ENCODE measurements at places on chromosomes 2 and 18. TPM values are rescaled to one million over a fixed set of nuclear protein-coding genes. Genes with fewer than 3 reads are reported as not detected.

DNA sequence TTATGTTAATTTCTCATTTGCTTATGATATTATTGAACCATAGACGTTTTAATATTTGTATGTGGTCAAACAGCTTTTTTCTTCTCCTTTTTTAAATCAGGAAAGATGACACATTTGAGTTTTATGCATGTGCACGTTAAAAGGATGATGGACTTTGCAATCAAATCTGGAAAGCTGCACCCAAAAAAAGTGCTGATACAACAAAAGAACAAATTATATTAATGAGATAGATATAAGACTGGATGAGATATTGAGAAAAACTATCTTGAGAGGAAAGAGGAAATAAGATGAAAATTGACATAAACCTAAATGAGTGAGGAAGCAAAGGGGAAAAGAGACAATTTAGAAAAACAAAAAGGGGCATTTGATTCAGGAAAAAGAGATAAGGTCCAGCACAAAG lies 96.4 kb upstream of the CBLN2 start:
- no peak for DNase-seq
- no peaks in the 10 kb centered on the region for H3K36me3 ChIP-seq
- no peak overlapping the region for H3K4me3 ChIP-seq
- no peaks in the 10 kb centered on the region for H3K27me3 ChIP-seq
- H3K4me1 ChIP-seq, result no peaks in the 10 kb centered on the region

DNA sequence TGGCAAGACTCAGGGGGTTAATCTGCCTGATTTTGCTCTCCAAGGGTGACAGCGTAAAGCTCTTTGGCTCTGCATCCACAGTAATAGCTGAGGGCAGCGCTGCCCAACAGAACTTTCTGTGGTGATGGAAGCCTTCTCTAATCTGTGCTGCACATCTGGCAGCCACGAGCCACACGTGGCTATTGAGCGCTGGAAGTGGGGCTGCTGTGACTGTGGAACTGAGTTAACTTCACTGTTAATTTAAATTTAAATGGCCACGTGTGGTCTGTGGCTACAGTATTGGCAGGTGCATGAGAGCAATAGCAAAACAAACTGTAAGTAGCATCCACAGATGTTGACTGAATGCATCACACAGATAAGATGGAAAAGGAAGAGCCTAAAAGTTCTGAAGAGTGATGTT lies 47.3 kb upstream of the TMEM200C start:
- H3K27ac ChIP-seq, result no peak overlapping the region
- no peaks in the 10 kb centered on the region for H3K4me1 ChIP-seq
- DNase-seq, result no peak
- H3K27me3 ChIP-seq, result no peaks in the 10 kb centered on the region
- no peaks in the 10 kb centered on the region for H3K36me3 ChIP-seq

GRCh38 chr2:70005752-70006446 lies 44.5 kb upstream of the ASPRV1 start:
- H3K36me3 ChIP-seq, result no peaks in the 10 kb centered on the region
- peaks cover 23% of the 10 kb centered on the region for H3K4me1 ChIP-seq
- H3K4me3 ChIP-seq, result no peak overlapping the region
- no peak overlapping the region for H3K27ac ChIP-seq
- no peaks in the 10 kb centered on the region for H3K27me3 ChIP-seq

GRCh38 chr2:66547887-66548286 lies 113.0 kb downstream of the MEIS1 start:
- H3K4me1 ChIP-seq, result no peaks in the 10 kb centered on the region
- no peak overlapping the region for H3K4me3 ChIP-seq
- DNase-seq, result no peak
- peaks cover 3% of the 10 kb centered on the region for H3K27me3 ChIP-seq
- H3K36me3 ChIP-seq, result no peaks in the 10 kb centered on the region

DNA sequence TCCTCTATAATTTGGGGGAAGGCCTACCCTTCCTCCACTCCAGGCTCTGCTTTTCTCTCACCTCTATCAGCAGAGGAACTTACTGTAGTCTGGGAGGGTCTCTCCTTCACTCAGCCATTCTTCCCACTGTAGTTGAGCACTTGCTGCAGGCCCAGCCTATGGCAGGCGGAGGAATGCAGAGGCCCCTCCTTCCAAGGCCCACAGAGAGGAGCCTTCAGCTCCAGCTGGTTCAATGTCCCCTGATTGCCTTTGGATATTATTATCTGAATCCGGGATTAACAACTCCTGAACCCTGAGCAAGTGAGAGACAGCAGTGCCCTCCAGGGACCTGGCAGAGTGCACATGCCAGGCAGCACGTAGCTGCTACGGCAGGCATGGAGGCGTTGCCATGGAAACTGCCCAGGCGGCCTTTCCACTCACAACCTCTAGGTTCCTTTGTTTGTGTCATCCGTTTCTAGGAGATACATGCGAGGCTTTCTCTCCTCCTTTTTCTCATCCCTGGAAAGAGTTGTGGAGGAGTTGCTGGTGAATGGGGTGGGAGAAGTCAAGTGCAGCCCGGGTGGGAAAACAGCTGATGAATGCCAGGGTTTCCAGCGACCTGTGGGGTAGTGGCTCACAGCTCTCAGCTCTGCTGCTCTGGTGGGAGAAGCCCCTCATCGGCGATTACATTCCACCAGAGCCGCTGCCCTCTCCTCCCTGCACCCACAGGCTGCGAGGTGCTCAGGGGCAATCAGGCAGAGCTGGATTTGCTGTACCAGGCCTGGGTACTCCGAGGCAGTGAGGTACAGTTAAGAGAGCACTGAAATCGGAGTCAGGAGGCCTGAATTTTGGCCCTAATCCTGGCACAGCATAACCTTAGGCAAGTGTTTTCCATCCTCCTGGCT lies 55.3 kb upstream of the HK2 start:
- peaks cover 4% of the 10 kb centered on the region for H3K27me3 ChIP-seq
- no peak for DNase-seq
- no peak overlapping the region for H3K4me3 ChIP-seq
- no peak overlapping the region for H3K27ac ChIP-seq
- peaks cover 11% of the 10 kb centered on the region for H3K4me1 ChIP-seq

DNA sequence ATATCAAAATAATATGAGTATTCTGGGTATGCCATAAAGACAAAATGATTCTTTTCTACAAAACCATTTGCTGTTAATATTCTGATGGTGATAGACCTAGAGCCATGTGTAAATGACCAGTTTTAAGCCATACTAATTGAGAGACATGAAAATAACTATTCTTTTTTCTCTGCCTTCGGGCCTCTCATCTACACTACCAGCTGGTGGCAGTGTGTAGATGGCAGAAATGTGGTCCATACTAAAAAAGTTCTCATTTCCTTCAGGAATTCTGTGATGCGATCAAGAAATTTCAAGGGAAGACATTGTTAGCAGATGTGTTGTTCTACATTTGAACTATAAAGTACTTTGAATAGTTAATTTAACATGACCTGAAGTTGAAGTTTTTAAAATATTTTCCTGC lies 485.2 kb downstream of the TRIB2 start:
- no peak for DNase-seq
- H3K4me1 ChIP-seq, result no peaks in the 10 kb centered on the region
- H3K36me3 ChIP-seq, result no peaks in the 10 kb centered on the region
- H3K27me3 ChIP-seq, result no peaks in the 10 kb centered on the region
- H3K4me3 ChIP-seq, result no peak overlapping the region
- no peak overlapping the region for H3K27ac ChIP-seq

GRCh38 chr2:41998186-41999127 lies 49.4 kb upstream of the PKDCC start:
- H3K36me3 ChIP-seq, result no peaks in the 10 kb centered on the region
- no peak for DNase-seq
- no peaks in the 10 kb centered on the region for H3K4me1 ChIP-seq
- no peak overlapping the region for H3K4me3 ChIP-seq

- H3K27me3 ChIP-seq, result peaks cover 7% of the 10 kb centered on the region
- DNase-seq, result no peak
- H3K27ac ChIP-seq, result no peak overlapping the region
- H3K4me3 ChIP-seq, result no peak overlapping the region
- H3K36me3 ChIP-seq, result no peaks in the 10 kb centered on the region
Observed at GRCh38 chr18:49690312-49690711, 123.0 kb downstream of the ACAA2 start.

DNA sequence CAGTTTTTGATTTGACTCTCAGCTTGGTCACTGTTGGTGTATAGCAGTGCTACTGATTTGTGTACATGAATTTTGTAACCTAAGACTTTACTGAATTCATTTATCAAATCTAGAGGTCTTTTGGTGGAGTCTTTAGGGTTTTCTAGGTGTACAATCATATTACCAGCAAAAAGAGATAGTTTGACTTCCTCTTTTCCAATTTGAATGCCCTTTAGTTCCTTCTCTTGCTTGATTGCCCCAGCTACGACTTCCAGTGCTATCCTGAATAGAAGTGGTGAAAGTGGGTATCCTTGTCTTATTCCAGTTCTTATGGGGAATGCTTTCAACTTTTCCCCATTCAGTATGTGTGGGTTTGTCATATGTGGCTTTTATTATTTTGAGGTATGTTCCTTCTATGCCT lies 312.9 kb upstream of the REV1 start:
- H3K27ac ChIP-seq, result no peak overlapping the region
- H3K4me1 ChIP-seq, result no peaks in the 10 kb centered on the region
- no peak for DNase-seq
- H3K27me3 ChIP-seq, result peaks cover 3% of the 10 kb centered on the region
- no peaks in the 10 kb centered on the region for H3K36me3 ChIP-seq

DNA sequence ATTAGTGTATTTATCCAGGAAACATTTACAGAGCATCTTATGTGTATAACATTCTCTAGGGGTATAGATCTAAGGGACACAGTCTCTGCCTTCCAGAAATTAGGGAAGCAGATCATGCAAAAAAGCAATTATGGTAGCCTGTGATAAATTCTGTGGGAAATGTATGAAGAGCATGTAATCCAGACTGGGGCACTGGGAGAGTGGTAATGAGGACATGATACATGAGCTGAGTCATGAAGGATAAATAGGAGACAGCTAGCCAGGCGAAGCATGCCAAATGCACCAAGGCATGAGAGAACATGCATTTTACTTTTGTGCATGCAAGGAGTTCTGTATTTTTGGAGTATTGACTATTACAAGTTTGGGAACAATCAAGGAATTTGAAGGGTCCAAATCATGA lies 8.9 kb upstream of the RPRM start:
- H3K27ac ChIP-seq, result no peak overlapping the region
- no peaks in the 10 kb centered on the region for H3K27me3 ChIP-seq
- H3K4me1 ChIP-seq, result no peaks in the 10 kb centered on the region
- no peak for DNase-seq
- H3K36me3 ChIP-seq, result no peaks in the 10 kb centered on the region

- H3K36me3 ChIP-seq, result no peaks in the 10 kb centered on the region
- no peaks in the 10 kb centered on the region for H3K4me1 ChIP-seq
- no peak for DNase-seq
- no peak overlapping the region for H3K4me3 ChIP-seq
- H3K27me3 ChIP-seq, result no peaks in the 10 kb centered on the region
Observed at GRCh38 chr18:1075876-1076275, 171.2 kb downstream of the ADCYAP1 start.

- no peaks in the 10 kb centered on the region for H3K36me3 ChIP-seq
- DNase-seq, result no peak
- peaks cover 5% of the 10 kb centered on the region for H3K4me1 ChIP-seq
- H3K27ac ChIP-seq, result no peak overlapping the region
- H3K27me3 ChIP-seq, result peaks cover 16% of the 10 kb centered on the region
- no peak overlapping the region for H3K4me3 ChIP-seq
Observed at GRCh38 chr2:173048897-173049661, 26.6 kb upstream of the MAP3K20 start.

DNA sequence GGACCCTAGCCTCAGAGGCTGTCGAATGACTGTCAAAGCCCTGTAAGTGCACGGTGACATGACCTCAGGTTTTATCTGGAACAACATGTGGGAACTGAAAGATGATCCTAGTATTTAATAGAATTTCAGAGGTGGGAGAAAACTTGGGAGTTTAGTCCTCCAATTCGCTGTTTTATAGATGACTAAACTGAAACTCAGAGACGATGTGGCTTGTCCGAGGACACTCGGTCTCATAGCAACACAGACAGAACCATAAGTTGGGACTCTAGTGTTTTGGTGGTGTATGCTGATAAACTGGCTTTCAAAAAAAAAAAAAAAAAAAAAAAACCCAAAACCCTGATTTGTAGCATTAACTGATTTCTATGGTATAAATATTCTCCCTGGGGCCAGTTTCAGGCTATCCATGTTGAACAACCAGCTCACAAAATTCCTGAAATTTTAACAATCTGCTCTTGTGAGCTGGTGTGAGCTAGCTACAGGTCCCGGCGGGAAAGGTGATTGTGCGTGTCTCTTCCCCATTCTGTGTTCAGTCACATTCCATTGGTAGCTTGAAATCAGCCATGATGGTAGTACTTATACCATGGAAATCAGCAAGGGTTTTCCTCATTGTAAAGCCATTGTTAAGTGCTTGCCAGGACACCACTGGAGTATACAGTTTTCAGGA lies 195.5 kb upstream of the EPAS1 start:
- no peak overlapping the region for H3K4me3 ChIP-seq
- H3K36me3 ChIP-seq, result peaks cover 17% of the 10 kb centered on the region
- no peak overlapping the region for H3K27ac ChIP-seq
- DNase-seq, result no peak
- H3K27me3 ChIP-seq, result no peaks in the 10 kb centered on the region
- peaks cover 18% of the 10 kb centered on the region for H3K4me1 ChIP-seq

DNA sequence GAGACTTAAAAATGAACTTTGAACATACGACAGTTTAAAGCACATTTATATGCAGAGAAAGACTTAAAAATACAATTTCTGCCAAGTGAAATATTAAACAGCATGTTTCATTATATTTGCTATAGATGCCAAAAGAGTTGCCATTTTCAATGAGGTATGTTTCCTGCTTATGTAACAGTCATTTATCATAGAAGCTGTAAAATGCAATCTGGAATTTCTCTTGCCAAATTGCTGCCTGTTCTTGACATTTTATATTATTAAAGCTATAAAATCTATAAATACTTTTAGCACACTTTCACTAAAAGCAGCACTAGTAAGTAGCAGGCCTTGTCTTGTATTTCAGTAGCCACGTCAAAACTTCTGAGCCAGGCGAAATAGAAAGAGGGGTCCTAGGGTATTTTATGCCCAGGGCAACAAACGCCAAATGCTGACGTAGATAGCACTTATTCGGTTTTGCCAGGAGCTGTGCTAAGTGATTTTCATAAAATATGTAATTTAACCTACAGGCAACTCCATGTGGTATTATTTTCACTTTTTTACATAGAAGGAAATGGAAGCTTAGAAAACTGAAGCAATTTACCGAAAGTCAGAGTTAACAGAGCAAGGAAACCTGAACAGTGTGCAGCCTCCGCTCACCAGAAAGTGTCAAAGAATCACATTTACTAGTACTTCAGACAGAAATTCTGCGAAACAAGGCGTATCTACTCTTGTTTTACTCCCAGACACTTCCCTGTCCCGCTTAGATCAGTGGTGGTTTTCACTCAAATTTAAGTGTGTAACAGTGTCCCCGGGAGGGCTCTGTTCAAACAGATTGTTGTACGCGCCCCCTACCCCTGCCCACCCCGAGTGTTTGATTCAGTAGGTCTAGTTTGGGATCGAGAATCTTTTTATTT lies 1.2 kb upstream of the CYP20A1 start:
- no peak for DNase-seq
- H3K27ac ChIP-seq, result peak overlapping the region; percentile 98
- H3K4me3 ChIP-seq, result peak overlapping the region; percentile 97

DNA sequence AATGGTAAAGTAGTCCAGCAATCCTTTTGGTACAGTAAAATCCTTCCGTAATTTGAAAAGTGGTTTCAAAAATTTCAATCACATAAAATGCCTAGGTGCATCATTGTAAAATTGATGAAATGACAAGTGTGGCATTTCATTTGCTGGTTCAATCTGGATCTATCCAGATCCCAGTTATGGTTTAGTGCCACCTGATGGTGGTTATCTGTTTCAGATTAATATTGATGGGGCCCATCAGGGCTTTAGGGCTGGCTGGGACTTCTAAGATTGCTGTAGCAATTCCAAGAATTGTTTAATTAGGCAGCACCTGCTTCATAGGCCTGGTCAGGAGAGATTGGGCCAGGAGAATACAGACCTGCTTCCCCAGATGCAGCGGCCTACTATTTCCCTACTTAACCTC lies 55.5 kb upstream of the PIK3C3 start:
- DNase-seq, result no peak
- no peaks in the 10 kb centered on the region for H3K36me3 ChIP-seq
- H3K4me3 ChIP-seq, result no peak overlapping the region

Gene B4GALT6
- 1.0 TPM for total RNA-seq

Gene CDH2
- 0.21 TPM for total RNA-seq

Gene POTEJ
- not detected for total RNA-seq
